Muscle of leg (tissue), 16 donors: ENCODE measurements at places on chromosomes 1 and 21. TPM values are rescaled to one million over a fixed set of nuclear protein-coding genes. Genes with fewer than 3 reads are reported as not detected.

Gene GALNT2
- 30.3 TPM for total RNA-seq

Gene ERICH3
- 0.04 TPM for total RNA-seq

Gene PEAR1
- 12.2 TPM for total RNA-seq

- peaks cover 12% of the 10 kb centered on the region for H3K36me3 ChIP-seq
- H3K4me3 ChIP-seq: no peak overlapping the region
- H3K4me1 ChIP-seq: no peaks in the 10 kb centered on the region
- H3K27me3 ChIP-seq: no peaks in the 10 kb centered on the region
- no peak overlapping the region for H3K27ac ChIP-seq
These were observed 47.0 kb upstream of the PTCH2 start for GRCh38 chr1:44890007-44890406.

Gene KCNE2
- 0.22 TPM for total RNA-seq

DNA sequence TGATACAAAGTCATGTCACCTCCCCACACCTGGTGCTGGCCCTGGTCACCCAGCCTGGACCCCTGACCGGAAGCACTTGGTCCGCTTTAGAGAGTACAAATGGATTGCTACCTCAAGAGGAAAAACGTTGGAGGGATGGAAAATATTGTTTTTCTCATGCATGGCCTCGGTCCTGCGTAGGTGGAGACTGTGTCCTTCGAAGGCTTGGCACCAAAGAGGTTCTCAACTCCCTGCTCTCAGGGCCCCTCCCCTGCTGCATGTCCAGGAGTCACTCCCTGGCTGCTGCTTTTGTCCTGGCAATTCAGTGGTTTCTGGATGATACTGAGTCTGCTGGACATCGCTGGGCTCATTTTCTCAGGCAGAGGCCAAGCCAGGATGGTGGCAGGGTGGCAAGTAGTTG lies 529.8 kb downstream of the KIF26B start:
- H3K36me3 ChIP-seq: no peaks in the 10 kb centered on the region
- H3K4me3 ChIP-seq: no peak overlapping the region
- peaks cover 6% of the 10 kb centered on the region for H3K27me3 ChIP-seq

GRCh38 chr1:111735321-111735720 lies 3.9 kb downstream of the INKA2 start:
- no peak for DNase-seq
- H3K27me3 ChIP-seq: peaks cover 2% of the 10 kb centered on the region
- peak overlapping the region; percentile 97 for H3K27ac ChIP-seq
- H3K4me3 ChIP-seq: no peak overlapping the region

GRCh38 chr1:160108888-160109662 lies 6.5 kb upstream of the ATP1A2 start:
- H3K4me1 ChIP-seq: peaks cover 61% of the 10 kb centered on the region
- H3K36me3 ChIP-seq: no peaks in the 10 kb centered on the region
- H3K4me3 ChIP-seq: no peak overlapping the region

DNA sequence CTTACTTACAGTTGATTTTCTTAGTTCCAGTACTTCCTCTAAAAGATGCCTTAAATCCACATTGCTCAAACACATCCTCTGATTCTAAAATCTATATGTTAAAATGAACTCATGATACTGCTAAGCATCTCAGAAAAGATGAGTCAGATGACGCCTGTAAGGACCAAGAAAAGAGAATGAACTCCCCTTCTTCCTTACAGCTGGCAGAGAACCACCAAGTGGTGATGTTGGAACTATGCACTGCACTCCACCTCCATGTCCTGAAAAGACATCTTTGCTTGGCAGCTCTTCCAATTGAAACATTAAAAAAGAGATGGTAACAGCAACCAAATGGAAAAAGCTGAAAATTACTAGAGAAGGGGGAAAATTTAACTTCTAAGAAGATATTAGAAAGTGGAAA lies 648.8 kb downstream of the PTPRC start:
- H3K4me3 ChIP-seq: no peak overlapping the region
- H3K27me3 ChIP-seq: no peaks in the 10 kb centered on the region

Gene SPRR2G
- not detected for total RNA-seq

DNA sequence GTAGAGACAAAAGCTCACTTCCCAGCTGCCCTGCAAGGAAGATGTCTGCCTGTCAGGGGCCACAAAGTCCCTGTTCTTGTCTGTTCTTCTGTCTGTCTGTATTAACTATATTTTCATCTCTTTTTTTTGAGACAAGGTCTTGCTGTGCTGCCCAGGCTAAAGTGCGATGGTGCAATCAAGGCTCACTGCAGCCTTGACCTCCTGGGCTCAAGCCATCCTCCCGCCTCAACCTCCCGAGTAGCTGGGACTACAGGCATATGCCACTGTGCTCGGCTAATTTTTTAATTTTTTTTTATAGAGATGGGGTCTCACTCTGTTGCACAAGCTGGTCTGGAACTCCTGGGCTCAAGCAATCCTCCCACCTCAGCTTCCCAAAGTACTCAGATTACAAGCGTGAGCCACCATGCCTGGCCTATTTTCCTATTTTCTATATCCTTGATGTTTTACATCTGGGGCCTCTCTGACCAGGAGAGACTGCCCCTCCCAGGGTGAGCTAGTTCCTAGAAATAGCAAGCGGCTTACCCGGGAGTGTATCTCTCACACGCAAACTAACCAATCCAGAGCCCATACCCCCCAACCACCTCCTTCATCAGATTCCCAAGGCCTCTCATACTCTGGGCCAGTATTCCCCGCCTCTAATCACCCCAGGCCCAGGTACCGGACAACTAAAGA lies 5.4 kb upstream of the KLHDC7A start:
- H3K4me3 ChIP-seq: no peak overlapping the region
- peak; percentile 11 for DNase-seq
- H3K27ac ChIP-seq: no peak overlapping the region
- H3K36me3 ChIP-seq: no peaks in the 10 kb centered on the region
- peaks cover 1% of the 10 kb centered on the region for H3K4me1 ChIP-seq
- H3K27me3 ChIP-seq: peaks cover 6% of the 10 kb centered on the region

- no peaks in the 10 kb centered on the region for H3K36me3 ChIP-seq
- H3K27me3 ChIP-seq: peaks cover 12% of the 10 kb centered on the region
- peaks cover 6% of the 10 kb centered on the region for H3K4me1 ChIP-seq
- H3K4me3 ChIP-seq: no peak overlapping the region
- peak; percentile 68 for DNase-seq
These were observed 71.1 kb downstream of the SETD4 start for GRCh38 chr21:35989138-35989735.

DNA sequence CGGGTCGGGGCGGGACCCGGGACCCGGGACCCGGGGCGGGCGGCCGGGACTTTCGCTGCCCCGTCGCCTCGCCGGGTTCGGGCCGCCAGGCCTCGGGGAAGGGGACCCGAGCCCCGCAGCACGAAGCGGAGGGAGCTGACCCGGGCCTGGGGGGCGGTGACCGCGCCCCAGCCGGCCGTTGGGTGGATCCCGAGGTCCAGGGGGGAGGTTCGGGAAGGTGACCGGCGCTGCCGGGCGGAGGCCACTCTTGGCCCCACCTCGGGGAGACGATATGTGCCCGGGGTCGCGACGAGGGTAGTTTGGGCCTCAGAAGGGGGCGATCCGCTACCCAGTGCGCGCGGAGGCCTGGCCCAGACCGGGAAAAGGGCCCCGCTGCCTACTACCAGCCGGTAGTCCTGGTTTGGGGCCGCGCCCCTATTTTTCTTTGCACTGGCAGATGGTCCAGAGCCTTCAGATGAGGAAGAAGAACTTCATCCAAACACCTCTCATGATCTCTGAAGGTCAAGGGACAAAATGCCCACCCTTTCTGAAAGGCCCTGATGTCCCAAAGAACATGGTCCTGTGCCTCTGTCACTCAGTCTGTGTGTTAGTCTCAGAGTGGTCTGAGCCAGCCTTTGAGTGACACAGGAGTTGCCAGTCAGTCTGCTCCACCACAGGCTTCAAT lies 766 bp downstream of the AGO4 start:
- H3K36me3 ChIP-seq: no peaks in the 10 kb centered on the region
- H3K4me1 ChIP-seq: peaks cover 14% of the 10 kb centered on the region
- peak; percentile 32 for DNase-seq
- H3K27me3 ChIP-seq: no peaks in the 10 kb centered on the region

- H3K36me3 ChIP-seq: no peaks in the 10 kb centered on the region
- peaks cover 2% of the 10 kb centered on the region for H3K27me3 ChIP-seq
- H3K27ac ChIP-seq: no peak overlapping the region
- no peak overlapping the region for H3K4me3 ChIP-seq
These were observed 328.6 kb downstream of the CAMTA1 start for GRCh38 chr1:7113822-7114221.

Gene CD247
- total RNA-seq: 0.31 TPM

DNA sequence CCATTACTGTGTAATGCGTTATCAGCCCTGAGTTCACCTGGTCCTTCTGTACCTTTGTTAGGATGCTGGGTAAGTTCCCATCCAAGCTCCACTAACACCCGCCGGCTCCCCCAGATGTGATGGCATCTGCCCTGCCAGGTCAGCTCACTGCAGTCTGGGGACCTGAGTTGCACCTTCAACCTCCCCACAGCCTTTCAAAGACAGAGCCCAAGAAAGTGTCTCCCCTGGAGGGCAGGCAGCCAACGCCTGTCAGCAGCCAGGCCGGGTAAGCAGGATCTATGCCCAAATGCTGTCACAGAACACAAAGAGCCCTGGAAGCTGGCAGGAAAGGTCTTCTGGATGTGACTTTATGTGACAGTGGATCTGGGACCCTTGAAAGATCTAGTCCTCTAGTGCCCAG lies 13.7 kb downstream of the MRAP start:
- H3K36me3 ChIP-seq: peaks cover 56% of the 10 kb centered on the region
- no peak overlapping the region for H3K27ac ChIP-seq
- no peaks in the 10 kb centered on the region for H3K4me1 ChIP-seq

DNA sequence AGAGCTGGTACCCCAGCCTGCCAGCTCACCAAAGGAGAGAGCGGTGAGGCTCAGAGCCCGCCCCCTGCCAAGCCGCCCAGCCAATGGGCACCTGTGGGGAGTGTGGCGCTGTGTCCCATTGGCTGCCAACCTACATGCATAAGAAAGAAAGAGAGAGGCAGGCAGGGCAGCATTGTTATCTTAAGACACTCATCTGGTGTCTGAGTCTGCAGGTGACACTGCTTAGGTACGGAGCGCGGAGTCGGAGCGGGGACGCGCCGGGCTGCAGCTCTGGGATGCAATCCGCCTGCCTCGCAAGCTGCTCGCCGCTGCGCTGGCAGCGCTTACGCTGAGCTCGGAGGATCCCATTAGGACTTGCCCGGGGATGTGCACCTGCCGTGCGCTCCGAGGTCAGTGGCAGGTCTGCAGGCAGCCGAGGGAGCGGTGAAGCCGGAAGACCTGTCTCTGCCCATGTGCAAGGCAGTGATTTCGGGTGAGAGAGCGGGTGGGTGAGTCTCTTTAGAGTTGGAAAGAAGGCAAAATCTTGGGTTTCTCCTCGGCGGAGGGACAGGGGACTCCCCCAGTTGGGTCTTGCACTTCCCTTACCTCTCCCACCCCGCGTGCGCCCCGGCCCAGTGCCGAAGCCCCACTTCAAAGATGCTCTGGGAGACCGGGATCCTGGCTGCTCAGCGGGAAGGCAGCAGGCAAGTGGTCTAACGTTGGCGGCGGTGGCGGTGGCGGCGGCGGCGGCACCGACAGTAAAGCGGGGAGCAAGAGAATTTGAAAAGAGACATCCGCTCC lies at the start of gene BRINP2:
Gene BRINP2, plus strand, starts transcription at position 203 of the 780 bp plus-strand sequence. CDS start 58,919 bp downstream, outside the sequence.
- no peak within 1 kb of the TSS for H3K27ac ChIP-seq
- H3K4me1 ChIP-seq: peaks cover 11% of the 10 kb centered on the region
- peaks cover 42% of the 10 kb centered on the region for H3K27me3 ChIP-seq
- H3K4me3 ChIP-seq: peak within 1 kb of the TSS; percentile 24
- DNase-seq: peak; percentile 50

Gene SPRR2E
- total RNA-seq: not detected

DNA sequence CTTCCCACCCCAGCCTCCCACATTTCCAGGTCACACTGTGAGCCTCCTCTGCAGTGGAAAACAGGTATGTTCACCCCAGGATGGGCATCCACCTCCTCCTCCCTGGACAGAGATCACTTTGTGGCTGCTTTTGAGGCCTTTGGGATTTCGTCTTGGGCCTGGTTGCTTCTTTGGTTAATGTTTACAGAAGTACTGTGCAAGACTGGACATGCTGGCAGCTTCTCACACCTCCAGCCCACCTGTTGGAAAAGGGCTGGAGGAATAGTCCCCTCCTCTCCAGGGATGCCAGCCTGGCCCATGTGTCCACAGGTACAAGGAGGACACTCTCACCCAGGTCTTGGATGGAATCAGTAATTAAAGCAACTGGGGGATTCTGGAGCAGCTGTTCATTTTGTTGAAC lies 56.1 kb downstream of the KAZN start:
- no peak for DNase-seq
- no peak overlapping the region for H3K4me3 ChIP-seq
- H3K4me1 ChIP-seq: no peaks in the 10 kb centered on the region
- no peaks in the 10 kb centered on the region for H3K27me3 ChIP-seq
- H3K27ac ChIP-seq: no peak overlapping the region
- no peaks in the 10 kb centered on the region for H3K36me3 ChIP-seq

DNA sequence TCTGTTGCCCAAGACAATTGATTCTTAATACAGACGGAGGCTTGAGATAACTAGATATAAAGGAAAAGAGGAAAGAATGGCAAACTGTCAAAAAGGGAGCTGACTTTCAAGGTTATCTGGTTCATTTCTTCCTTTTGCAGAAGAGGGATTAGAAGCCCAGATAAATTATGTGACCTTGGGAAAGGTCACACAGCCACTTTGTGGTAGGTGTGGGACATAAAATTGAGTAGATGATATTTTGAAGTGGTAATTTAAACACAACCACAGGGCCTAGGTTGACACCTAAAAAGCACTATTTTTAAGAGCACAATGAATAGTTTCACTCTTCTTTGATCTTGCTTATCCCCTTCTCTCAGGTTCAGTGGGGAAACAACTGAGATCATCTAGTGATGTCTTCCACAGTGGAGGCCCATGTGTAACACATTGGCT lies 16.9 kb upstream of the KIAA0040 start:
- no peaks in the 10 kb centered on the region for H3K27me3 ChIP-seq
- no peak overlapping the region for H3K27ac ChIP-seq
- H3K4me3 ChIP-seq: no peak overlapping the region
- no peaks in the 10 kb centered on the region for H3K36me3 ChIP-seq

Gene VANGL2
- total RNA-seq: 2.3 TPM

GRCh38 chr1:21966247-21967000 lies 10.4 kb upstream of the CELA3B start:
- DNase-seq: no peak
